ENCODE measurements at places on chromosomes 1 and 21.

- DNase-seq: peak; percentile 13
Observed at GRCh38 chr1:150127868-150128267, 21.8 kb upstream of the PLEKHO1 start.

DNA sequence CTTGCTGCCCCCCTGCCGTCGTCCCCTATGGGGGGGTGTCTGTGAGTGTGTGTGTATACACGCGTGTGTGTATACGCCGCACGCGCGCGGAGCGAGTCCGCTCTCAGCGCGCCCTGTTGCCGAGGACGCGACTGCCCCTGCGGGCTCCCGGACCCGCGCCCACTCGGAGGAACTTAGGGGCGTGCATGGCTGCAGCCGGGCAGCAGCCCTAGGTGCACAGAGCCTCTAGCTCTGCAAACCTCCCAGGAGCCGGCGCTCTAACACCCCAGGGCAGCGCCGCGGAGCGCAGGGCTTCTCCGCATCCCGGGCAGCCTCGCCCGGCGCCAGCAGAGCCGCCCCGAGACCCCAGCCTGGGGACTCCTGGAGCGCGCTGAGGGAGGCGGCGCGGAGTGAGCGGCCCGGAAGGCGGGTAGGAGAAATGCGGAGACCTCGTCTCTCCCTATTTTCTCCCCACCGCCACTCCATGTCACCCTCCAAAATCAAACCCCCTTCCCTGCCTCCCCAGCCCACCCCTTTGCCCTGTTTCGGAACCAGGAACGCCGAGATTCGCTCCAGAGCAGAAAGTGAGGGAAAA is 574 bp downstream of the ITPKB start:
- DNase-seq: no peak

- DNase-seq: no peak
Observed at GRCh38 chr21:27505516-27505915, 538.6 kb upstream of the ADAMTS5 start.

GRCh38 chr1:174769961-174770549 is 229.7 kb upstream of the CACYBP start:
- no peak for DNase-seq

DNA sequence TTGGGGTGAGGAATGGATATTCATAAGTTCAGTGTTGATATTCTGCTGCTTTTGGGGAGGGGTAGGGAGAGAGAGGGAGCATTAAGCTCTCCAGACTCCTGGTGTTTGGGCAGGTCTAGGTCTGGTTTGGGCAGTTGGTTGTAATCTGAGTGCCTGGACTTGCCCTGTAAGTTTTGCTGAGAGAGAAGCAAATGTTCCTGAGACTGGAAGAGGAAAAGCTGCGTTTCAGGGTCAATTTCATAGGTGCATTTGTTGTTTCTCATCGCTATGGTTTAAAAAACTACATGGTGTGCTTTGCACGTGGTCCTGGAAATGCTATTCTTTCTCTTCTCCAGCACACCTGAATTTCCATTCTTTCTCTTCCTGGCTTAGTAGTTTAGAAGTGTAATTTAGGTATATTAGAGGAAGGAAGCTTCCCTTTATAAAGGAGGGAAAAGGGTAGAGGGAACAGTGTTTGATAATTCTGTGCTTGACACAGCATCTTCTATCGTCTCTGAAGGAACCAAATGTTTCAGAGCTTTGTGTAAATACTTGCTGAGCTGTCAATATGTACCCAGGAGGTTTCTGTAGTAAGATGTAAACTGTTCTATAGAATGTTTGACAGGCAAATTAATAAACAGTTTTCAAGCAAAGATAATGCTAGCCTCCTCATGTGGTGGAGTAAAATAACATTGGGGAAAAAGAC is 6.3 kb downstream of the ARID1A start:
- DNase-seq: no peak

GRCh38 chr1:10762153-10762523 is 34.3 kb downstream of the CASZ1 start:
- DNase-seq: no peak

DNA sequence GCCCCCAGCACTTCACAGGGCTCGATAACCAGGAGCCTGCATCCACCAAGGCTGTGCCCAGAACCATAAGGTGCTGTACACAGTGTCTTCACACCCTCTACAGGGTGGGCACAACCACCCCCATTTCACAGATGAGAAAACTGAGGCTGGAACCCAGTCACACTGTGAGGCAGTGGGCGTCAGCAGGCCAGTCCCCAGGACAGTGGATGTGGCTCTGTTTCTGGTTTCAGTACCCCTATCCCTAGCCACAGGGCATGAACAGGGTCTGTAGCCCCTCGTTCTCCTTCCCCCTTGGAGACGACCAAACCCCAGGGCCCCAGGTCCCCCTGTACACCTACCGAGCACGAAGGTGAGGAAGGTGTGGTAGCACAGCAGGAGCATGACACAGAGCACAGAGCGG is 27.6 kb downstream of the TTC39A start:
- DNase-seq: no peak

Data from activated T-helper 1 cell treated with anti-CD3 and anti-CD28 coated beads, Interleukin-2, amount 50 U/mL, for 16 hours (primary cell).